ENCODE measurements at places on chromosomes 11 and 22.

GRCh38 chr11:73072935-73073481 lies 69.1 kb downstream of the FCHSD2 start:
- DNase-seq: no peak

DNA sequence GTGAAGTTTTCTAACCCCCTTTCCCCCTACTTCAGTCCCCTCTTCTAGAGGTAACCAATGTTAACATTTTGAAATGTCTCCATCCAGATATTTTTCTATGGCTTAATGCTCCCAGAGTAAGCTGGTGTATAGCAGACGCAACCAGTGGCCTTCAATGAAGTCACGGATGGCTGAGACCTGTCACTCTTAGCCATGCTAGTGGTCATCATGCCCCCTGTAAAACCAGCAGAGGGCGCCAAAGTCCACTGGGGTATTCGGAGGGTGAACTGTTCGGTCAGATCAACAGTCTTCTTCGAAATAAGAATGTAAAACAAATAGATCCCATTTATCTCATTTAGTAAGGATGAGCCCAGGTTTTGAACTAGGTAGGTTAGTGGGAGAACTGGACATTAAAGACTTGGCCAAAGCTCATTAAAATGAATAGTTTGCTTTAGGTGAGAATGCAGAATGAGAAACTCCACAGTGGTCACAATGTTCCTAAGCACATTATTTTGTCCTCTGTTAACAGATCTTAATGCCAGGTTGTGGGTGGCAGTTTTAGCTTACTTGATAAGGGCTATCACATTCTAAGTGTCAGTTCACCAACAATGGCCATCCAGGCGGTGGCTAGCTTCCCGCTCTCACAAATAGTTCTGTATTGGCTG lies 8.6 kb upstream of the MMP8 start:
- peak; percentile 21 for DNase-seq

DNA sequence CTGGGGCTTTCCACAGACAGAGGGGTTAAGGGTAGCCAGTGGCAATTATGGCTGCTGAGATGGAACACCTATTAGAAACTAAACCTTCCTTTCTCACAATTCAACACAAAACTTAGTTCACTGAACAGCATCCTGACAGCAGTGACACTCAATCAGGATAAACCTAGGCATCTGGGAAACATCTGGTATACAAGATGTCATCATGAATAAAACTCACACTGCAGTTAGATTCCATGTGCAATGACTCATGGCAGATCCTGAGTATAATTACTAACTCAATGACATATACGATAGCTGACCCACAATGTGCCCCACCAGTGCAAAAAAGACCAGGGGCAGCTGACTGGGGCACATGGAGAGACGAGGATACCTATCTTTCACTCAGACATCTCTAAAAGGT lies 17.7 kb downstream of the RBFOX2 start:
- peak; percentile 78 for DNase-seq

DNA sequence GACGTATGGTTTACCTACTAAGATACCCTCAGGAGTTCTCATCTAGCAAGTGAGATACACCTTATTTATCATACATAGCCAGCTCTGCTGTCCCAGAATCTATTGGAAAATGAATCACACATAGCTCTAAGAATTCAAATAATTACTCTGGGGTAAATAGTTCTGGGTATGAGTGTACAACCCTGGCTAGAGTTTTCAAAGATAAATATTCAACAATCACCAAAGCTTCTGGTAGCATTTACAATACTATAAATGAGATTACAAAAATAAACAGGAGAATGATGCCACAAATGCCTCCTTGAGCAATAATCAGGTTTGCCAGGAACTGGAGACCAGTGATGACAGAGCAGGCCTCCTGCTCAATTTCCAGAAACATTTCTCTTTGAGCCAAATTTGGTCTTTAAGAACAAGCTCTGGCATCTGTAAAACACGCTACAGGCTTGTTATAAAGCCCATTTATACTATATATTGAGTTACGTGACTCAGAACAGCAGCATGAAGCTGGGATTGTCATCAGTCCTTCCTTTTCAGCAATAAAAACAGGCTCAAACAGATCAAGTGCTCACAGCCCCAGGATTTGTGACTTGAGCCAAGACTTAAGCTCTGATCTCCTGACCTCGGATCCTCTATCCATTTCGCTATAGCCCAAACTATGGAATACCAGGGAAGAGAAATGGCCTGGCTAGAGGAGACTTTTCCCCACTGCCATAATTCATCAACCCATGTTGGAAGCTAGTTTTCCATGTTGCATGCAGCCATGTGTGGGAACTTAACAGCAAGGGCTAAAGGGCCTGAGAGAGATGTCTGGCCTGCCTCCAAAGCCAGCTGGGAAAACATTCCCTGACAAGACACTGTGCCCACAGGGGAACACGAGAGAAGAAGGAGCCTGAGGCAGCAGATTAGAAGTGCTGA lies 19.7 kb downstream of the RAB30 start:
- peak; percentile 99 for DNase-seq

DNA sequence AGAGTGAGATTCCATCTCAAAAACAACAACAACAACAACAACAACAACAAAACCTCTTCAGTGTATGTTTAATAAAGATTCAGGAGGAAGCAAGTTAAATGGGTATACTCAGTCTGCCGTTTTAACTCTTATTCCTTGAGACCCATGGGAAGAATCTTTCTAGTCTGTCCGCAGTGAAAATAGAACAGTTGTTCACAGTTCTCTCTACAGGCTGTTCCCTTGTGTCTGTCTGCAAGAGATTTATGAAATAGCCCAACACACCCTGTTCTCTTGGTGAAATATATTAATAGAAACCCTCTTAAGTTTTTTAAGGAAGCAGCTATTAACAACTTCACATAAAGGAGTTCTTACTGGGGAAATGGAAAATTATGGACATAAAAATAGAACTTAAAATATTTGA lies 682.2 kb upstream of the RAG2 start:
- no peak for DNase-seq

- no peak for DNase-seq
Observed at GRCh38 chr11:88327462-88328143, 9.9 kb downstream of the CTSC start.

DNA sequence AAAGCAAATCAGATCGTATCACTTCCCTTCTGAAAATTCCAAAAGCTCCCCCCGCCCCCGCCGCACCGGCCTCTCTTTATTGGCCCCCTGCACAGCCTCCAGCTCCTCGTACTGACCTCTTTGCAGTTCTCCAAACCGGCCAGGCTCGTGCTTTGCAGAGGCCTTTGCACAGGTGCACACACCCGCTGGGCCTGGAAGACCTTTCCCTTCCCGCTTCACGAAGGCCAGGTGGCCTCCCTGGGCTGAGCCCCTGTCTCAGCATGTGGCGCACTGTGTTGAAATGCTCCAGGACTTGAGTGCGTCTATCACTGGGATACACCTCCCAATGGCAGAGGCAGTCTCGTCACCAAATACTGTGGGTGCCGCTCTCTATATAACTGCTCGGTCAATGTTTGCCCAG lies 13.2 kb upstream of the ADA2 start:
- no peak for DNase-seq

DNA sequence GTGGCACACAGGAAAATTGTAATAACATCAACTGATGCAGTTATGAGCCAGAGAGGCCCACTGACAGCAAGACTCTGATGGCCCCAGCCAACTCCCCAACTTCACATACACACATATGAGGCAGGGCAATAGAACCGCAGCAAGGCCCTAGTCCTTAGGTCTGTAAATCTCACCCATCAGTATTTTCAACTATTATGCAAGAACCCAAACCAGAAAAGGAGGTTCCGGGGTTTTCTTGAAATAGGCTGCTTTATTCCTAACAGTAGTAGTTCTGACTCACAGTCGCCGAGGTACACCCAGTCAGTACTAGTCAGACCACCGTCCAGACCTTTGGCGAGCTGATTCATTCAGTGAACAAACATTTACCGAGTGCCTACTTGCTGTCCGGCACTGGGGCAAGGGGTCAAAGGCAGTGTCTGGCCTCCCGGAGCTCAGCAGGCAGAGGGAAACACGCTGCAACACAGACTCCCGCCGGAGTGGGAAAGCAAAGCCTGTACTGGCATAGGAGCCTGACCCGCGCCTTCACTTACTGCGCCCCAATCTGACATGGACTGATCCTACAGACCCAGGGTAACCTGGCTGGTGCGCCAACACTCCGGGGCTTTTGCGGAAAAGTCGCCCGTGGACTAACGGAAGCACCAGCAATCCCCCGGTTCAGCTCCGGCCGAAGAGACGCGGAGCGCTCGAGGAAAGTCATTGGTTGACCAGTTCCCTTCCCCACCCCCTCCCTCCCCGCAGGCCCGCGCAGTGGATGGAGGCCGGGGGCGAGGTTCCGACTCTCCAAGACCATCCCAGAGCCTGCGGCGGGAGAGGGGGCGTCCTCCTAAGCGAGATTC lies 1.3 kb downstream of the PLEKHA7 start:
- no peak for DNase-seq

- no peak for DNase-seq
Observed at GRCh38 chr11:59463190-59463641, 6.5 kb downstream of the OR4D6 start.

DNA sequence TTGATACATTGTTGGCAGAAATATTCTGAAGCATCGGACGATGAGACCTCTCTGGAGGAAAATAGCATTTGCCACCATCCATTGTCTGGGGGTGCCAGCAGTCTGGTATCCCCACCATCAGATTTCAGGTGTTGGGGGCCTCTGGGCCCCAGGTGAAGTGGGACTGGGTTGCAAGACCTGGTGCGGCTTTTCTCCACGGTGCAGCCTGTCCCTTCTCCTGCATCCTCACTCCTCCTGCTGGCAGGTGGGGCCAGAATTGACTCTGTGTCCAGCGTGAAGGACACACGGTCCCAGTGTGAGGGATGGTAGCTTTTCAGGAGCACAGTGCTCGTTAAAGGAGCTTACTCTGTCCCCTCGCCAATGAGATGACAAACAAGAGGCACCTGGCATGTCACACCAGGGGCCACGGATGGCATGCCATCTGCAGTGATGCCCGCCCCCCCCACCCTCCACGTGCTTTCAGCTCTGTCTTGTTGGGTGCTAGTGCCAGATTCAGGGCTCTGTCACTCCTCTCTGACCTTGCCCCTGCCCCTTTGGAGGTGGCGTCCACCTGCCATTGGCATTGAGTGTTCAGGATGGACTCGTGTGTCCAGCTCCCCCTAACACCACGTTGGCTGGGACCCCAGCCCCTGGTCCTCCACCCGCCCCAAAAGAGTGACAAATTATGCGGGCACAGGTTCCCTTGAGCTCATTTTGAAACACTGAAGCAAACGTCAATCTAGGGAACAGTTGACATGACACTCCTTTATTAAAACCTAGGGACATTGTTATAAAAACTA lies 62.4 kb downstream of the PARVG start:
- DNase-seq: no peak

GRCh38 chr11:78659326-78660270 lies 84.9 kb upstream of the NARS2 start:
- no peak for DNase-seq

DNA sequence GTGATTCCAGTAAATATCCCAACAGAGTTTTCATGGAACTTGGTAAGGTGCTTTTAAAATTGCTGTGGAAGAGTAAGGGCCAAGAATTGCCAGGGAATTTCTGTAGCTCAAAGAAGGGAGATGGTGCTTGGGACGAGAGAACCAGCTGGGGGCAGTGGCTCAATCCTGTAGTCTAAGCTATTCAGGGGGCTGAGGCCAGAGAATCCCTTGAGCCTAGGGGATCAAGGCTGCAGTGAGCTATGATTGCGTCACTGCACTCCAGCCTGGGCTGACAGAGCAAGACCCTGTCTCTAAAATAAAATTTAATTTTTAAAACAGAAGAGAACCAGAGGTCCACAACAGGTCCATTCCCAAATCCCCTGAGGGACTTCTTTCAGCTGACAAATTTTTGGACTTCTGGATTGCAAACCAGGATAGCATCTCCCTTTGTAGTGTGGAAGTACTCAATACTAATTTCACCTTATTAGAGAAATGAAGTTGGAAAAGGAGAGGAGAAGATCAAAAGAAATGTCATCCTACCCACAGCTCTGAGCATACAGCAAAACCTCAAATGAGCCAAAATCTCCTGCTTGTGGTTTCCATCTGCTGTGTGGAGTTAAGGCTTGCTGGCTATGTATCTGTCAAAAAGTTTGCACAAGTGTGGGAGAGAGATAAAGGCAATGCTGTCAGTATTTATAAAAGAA lies 59.2 kb upstream of the CLPB start:
- no peak for DNase-seq

DNA sequence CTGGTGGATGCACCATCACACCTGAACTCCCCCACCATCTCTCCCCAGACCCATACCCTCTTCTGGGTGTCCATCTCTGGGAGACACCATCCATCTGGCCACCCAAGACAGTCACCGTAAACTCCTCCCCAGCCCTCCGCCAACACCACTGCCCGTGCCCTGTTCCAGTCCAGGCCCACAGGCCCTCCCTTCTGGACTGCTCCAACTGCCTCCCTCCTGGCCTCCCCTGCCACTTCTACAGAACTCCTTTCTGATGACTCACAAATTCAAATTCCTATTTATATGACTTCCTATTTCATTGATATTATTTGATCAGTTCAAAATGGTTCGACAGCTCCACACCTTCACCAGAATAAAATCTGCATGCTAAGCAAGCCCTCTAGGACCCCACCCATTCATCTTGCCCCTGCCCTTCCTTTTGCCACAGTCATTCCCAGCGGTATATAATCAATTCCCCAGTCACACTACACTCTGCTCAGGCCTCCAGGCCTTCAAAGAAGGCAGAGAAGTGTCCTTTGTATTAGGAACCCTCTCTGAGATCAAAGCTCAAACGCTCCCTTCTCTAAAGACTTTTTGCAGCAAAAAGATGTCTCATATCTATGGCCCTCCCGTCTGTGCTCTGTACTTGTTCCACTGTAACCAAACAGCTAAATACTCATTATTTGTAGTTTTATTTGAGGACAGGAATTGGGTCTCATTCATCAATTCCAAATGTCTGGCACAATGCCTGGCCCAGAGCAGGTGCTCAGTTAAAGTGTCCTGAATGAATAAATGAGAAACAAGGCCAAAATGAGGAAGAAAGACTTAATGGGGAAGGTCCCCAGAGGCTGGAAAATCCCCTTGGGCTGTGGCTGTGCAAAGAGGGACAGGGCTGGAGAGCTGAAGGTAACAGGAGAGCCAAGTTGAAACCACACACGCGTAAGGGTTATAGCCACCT lies 29.0 kb downstream of the MYH9 start:
- DNase-seq: no peak

- DNase-seq: no peak
Observed at GRCh38 chr22:42814215-42814614, 42.9 kb downstream of the ARFGAP3 start.

DNA sequence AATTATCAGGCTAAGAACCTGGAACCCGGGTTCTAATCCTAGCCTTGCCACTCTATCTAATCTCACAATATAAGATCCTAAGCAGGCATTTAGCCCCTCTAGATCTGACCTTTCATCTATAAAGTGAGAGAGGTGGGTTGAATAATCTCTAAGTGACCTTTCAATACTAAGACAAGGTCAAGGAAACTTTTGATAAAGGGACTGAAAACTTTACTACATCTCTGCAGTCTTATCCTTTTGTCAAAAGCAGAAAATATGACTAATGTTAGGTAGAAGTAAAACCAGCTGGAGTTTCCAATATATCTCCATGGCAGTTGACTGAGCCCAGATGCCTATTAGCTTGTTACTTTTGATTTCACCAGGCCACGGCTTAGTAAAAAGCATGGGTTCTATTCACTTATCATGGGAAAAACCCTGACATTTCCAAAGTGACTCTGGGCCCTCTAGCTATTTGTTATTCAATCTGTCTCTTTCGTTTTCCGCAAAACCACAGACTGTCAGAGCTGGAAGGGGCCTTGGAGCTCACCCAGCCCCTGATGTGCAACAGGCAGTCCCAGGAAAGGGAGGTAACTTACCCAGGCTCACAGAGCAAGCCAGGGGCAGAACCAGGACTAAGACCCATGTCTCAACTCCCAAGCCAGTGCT lies 75.8 kb downstream of the RAB30 start:
- DNase-seq: peak; percentile 48

GRCh38 chr11:114209904-114210303 lies 86.3 kb upstream of the NNMT start:
- DNase-seq: no peak
